ENCODE measurements at places on chromosomes 3 and 15.
A peak's percentile ranks its signal among the peaks of the same experiment; 100 is the strongest.

- no peak for DNase-seq
These were observed 14.2 kb downstream of the IQGAP1 start for GRCh38 chr15:90402223-90402622.

DNA sequence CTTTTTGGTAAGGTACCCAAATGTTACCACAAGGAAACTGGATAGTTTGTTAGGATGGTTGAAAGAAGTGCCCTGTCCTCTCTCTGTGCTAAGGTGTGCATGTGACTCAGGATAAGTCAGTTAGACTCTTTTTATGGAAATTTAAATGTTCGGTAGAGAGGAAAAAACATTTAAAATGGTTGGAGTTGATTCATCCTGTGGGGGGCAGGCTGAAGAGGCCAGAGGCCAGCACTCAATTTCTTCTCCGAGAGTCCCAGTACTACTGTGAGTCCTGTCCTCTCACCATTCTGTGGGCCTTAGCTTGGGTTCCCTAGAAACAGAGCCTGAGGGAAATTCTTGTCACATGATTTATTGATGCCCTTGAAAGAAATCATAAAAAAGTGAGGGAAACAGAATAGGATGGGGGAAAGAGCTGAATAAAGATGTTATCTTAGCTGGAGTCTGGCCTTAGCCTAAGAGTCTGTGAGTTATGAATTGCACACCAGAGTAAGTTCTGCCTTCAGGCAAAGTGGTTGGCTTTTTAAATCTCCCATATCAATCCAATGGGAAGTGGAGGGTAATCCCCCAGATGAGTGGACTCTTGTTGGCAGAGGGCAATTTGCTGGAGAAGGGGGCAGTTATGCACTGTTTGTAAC is 106.5 kb upstream of the GALNT15 start:
- DNase-seq = no peak

GRCh38 chr3:155012584-155012983 is 67.5 kb upstream of the MME start:
- no peak for DNase-seq

DNA sequence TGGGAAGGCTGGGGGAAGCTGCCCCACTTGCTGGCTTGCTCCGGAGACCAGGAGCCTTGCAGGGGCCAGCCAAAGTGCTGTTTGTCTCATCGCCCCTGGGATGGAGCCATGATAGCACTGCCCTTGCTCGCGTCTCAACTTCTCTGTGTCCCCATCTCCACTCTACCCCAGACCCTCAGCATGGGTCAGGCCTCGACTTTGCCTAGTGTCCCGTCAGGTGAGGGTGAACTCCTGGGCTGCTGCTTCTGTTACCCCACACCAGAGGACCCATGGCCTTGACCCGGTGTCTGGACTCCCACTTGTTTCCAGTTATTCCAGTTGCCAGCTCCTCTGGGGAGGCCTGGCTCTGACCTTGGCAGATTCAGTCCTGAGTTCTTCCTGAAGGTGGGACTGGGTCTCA is 36.5 kb upstream of the DUSP7 start:
- DNase-seq = no peak

DNA sequence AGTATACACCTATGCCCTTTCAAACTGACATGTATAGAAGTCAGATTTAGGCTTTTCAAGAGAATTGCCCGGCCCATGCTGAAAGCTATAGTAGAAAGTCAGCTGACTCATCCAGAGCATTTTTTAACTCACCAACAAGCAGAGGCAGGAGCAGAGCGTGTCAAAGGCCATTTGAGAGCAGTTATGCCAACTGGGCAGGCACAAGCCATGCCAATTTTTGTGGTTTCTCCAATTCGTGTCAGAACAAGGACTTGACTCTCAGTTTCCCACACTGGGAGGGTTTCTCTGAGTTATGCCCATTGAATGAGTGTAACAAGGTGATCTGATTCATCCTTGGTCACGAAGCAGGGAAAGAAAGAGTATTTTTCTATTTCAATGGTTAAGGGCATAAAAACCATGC is 403.3 kb upstream of the THBS1 start:
- no peak for DNase-seq

GRCh38 chr3:112464264-112464663 is 35.0 kb downstream of the BTLA start:
- no peak for DNase-seq

- no peak for DNase-seq
These were observed 207.9 kb upstream of the RGMA start for GRCh38 chr15:93296759-93297500.

GRCh38 chr3:192033246-192033645 is 572.3 kb downstream of the PYDC2 start:
- no peak for DNase-seq

- DNase-seq = no peak
These were observed 8.1 kb downstream of the SLC33A1 start for GRCh38 chr3:155846119-155846518.

DNA sequence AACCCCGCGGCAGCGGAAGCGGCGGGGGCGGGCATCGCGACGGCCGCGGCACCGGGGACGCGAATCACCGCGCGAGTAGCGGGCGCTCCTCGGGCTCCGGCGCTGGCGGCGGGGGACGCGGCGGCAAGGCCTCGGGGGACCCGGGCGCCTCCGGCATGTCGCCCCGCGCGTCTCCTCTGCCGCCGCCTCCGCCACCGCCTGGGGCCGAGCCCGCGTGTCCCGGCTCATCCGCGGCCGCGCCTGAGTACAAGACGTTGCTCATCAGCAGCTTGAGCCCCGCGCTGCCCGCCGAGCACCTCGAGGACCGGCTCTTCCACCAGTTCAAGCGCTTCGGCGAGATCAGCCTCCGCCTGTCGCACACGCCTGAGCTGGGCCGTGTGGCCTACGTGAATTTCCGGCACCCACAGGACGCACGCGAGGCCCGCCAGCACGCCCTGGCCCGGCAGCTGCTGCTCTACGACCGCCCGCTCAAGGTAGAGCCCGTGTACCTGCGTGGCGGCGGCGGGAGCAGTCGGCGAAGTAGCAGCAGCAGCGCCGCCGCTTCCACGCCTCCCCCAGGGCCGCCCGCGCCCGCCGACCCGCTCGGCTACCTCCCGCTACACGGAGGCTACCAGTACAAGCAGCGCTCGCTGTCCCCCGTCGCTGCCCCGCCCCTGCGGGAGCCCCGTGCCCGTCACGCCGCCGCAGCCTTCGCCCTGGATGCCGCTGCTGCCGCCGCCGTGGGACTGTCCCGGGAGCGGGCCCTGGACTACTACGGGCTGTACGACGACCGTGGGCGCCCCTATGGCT is 675 bp downstream of the RBM15B start:
- peak; percentile 41 for DNase-seq

DNA sequence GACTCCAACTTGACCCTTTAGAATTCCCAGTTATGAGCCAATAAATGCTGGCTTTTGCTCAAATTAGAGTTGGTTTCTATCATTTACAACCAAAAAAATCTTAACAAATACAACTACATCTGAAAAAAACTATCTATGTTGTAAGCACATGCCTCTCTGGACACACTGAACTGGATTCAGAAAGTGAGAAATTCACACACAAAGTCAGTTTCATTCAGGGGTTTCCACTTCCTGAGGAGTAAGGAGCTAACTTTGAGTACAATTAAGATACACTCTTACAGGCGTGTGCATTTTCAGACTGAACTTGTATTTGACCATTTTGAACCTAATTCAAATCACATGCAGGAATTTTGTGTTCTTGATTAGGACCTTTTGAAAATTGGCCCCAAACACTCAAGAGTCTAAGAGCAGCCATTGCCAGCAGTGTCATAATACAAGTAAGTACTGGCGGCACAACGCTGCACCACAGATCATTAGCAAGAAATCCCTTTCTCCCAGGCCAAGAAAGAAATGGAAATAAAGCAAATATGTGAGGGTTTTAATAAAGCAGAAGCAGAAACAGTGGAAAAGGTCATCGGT is 31.2 kb downstream of the LINS1 start:
- DNase-seq = no peak

DNA sequence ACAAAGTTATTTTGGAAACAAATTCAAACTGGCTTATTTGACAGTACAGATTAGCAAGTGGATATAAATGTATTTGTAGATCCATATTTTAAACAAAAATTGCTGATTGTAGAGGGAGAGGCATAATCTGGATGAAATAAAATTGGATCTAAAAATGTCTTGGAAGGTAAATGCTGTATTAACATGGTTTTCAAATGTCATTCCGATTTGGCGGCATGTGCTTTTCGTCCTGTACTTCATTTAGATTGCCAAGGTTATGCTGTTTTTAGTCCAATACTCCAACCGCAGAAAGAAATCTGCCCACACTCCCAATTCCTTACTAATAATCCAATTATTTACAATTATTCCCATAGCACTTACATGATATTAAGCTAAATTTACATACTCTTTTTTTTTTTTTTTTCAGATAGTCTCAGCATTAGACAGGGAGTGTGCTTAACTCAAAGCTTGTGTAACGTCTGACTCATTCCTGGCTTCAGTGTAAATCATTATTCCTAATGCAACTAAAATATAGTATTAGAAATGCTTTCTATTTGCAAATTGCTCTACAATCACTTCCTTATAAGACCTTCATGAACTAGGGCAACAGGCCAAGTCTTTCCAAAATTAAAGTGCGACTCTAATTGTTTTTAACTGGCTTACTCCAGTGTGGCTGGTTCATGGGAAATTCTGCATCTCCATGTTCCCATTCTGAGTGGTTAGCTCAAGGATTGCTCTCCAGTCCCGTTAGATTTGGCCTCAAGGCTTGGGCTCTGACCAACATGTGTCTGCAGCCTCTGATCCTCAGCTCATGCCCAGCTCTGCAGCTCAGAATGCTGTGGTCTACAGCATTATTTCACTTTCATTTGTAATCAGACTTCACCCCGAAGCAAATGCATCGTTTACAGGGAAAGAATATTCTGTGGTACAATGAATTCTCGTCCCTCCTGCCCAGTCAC is 103.9 kb downstream of the FBN1 start:
- DNase-seq = no peak

GRCh38 chr3:115670911-115671310 is 47.6 kb downstream of the GAP43 start:
- no peak for DNase-seq

- no peak for DNase-seq
These were observed 124.3 kb upstream of the SPRED1 start for GRCh38 chr15:38128341-38128781.

GRCh38 chr15:78182821-78183220 is 33.7 kb downstream of the IDH3A start:
- DNase-seq = no peak

DNA sequence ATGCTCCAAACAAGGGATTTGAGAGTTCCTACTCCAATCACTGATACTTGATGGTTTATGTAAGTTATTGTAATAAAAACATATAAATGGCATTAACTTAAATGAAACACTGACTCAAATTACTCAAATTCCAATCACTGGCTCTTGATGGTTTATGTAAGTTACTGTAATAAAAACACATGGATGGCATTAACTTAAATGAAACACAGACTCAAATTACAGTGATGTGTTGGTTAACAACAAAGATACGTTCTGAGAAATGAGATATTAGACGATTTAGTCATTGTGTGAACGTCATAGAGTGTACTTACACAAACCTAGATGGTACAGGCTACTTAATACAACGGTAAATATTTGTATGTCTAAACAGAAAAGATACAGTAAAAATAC is 6.6 kb downstream of the MOBP start:
- DNase-seq = no peak

DNA sequence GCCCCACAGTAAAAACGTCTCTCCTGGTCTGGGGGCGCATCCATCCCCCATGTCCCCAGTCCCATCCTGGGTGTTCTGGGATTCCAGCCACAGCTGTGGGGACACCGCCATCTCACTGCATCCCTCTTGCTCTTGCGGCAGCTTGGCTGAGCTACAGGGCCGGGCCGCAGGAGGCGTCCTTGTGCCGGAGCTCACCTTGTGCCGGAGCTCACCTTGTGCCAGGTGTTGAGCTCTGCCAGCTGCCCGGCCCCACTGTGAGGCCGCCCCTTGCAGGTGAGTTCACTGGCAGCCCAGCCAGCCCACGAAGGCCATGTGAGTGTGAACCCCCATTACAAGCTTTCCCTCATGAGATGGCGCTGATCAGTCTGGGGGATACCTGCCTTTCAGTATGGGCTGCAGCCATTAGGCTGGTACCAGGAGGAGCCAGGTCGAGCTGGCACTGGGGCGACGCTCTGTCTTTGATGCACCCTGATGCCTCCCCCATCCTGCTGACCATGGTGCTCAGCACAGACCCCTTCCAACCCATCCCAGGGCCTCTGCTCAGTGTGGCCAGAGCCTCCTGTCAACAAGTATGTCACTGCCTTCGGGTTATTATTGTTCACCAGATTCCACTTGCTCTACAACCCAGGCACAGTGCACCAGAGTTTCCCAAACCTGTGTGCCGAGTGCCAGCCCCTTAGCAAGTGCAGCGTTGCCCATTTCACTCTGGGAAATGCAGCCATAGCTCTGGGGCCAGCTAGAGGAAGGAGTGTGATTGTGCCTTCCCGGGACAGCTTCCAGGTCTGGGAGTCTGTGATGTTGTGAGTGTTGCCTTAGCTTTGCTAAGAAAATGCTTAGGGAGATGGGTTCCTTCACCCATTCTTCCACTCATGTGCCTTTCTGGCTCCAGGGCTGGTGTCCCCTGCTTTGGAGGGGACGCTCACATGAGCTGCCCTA is 105.7 kb downstream of the APBA2 start:
- DNase-seq = no peak

GRCh38 chr3:172279191-172279640 is 169.0 kb downstream of the GHSR start:
- DNase-seq = no peak

DNA sequence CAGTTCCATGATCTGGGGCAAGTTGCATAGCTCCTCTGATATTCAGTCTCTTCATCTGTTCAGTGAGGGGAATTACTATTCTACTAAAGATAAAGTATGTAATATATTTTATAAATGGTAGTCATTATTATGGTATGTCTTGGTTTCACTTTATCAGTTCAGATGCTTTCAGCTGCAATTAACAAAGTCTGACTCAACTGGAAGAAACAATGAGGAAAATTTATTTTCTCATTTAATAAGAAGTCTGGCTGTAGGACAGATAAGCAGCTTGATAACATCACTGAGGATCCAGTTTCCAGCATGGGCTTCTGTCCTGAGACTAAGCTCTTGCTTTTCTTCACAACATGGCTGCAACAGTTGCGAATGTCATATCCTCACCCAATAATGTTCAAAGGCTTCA is 354.3 kb upstream of the TRIM42 start:
- no peak for DNase-seq

DNA sequence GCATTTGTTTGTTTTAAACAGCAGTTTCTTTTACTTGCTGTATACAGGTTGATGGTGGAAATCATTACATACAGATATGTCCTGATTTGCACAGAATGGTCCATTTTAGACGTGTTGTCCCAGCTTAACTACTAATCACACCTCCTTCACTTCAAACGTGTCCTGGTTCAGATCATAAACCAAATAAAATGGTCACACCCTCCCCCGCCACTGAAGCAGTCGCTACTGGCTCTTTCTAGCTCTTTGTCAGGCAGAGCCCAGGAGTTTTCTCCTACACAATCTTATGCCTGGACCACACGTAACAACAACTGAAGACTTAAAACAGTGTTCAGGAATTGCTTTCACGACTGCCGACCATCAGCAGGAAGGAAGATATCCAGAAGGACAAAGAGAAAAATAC is 73.6 kb downstream of the MESD start:
- DNase-seq = no peak
